ENCODE measurements at places on chromosomes 1 and 21. TPM values are rescaled to one million over a fixed set of nuclear protein-coding genes. Genes with fewer than 3 reads are reported as not detected.

GRCh38 chr1:39668894-39669293 is 3.0 kb downstream of the NT5C1A start:
- H3K27ac ChIP-seq = no peak overlapping the region
- no peaks in the 10 kb centered on the region for H3K27me3 ChIP-seq
- no peaks in the 10 kb centered on the region for H3K36me3 ChIP-seq
- no peak for DNase-seq

GRCh38 chr21:39037807-39038405 is 145.3 kb downstream of the PSMG1 start:
- H3K36me3 ChIP-seq = no peaks in the 10 kb centered on the region
- H3K4me3 ChIP-seq = no peak overlapping the region
- H3K27me3 ChIP-seq = no peaks in the 10 kb centered on the region
- DNase-seq = no peak
- peaks cover 19% of the 10 kb centered on the region for H3K4me1 ChIP-seq

DNA sequence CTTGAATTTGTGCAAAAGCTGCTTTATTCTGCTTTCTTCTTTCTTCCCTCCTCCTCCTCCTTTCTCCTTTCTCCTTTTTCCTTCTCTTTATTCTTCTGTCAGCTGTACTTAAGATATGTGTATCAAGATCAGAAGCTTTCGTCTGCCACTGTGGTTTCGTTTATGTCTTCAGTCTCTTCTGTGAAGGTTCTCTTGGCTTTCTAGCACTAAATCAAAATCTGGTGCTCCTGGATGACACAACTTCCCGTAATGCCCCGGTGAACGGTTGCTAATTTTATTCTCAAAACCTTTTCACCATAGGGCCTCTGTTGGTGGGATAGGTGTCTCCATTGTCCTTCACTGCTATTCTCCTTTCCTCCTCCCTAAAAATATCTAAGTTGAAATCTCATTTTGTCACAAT is 5.0 kb downstream of the ATF6 start:
- DNase-seq = no peak
- H3K4me1 ChIP-seq = peaks cover 27% of the 10 kb centered on the region
- H3K27me3 ChIP-seq = no peaks in the 10 kb centered on the region
- no peak overlapping the region for H3K27ac ChIP-seq

- H3K27ac ChIP-seq = no peak overlapping the region
- H3K36me3 ChIP-seq = no peaks in the 10 kb centered on the region
- no peaks in the 10 kb centered on the region for H3K4me1 ChIP-seq
- DNase-seq = no peak
- H3K27me3 ChIP-seq = no peaks in the 10 kb centered on the region
Observed at GRCh38 chr1:17197696-17198095, 7.2 kb upstream of the PADI1 start.

DNA sequence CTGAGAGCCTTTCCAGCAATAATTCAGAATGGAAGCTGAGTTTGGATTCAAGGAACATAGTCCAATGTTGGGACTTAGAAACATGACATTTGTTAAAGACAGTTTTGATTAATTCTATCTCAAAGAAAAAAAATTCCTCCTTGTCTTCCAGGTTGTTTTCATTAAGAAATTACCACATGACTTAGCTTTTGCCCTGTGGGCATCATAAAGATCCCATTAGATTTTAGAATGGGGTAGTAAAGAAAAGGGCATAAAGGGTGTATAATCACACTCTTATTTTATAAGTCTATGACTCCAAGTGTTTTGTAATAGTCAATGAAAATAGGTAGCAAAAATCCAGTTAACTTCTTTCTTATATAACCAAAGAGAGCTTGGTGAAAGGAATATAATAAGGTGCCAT is 14.3 kb upstream of the PRKAA2 start:
- H3K27ac ChIP-seq = no peak overlapping the region
- H3K4me3 ChIP-seq = no peak overlapping the region
- H3K36me3 ChIP-seq = no peaks in the 10 kb centered on the region
- DNase-seq = no peak

DNA sequence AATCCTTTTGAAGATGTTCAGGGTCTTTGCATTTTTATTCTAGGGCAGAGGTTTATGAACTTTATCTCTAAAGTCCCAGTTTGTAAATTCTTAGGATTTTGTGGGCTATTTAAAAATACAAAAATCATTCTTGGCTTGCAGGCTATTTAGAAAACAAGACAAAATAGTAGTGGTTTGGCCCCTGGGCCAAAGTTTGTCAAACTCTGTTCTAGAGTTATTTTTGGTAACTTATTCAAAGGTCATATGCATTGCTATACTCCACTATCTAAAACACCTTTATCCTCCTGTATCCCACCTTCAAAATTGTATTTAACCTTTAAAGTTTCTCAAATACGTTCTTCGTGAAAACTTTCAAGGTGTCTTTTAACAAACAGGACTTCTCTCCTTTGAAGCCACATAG is 75.5 kb upstream of the LRRC53 start:
- no peak for DNase-seq
- H3K27ac ChIP-seq = no peak overlapping the region
- no peaks in the 10 kb centered on the region for H3K36me3 ChIP-seq
- no peaks in the 10 kb centered on the region for H3K4me1 ChIP-seq
- no peak overlapping the region for H3K4me3 ChIP-seq
- no peaks in the 10 kb centered on the region for H3K27me3 ChIP-seq

DNA sequence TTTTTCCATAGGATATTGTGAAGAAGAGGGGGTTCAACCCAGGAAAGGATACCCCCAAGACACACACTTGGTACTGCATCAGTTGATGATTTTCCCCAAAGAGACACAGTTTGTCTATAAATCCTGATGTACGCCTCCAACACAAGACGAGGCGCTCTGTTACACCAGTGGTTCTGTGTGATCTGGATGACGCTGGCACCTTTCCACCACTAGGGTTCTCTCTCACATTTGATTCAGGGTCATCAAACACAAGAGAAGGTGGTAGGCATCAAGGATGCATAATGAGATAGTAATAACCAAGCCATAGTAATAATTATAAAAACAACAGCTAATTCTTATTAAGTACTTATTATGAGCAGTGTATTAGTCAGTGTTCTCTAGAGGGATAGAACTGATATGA is 508.8 kb upstream of the ZP4 start:
- DNase-seq = no peak
- no peak overlapping the region for H3K4me3 ChIP-seq
- H3K36me3 ChIP-seq = no peaks in the 10 kb centered on the region
- H3K27me3 ChIP-seq = no peaks in the 10 kb centered on the region

DNA sequence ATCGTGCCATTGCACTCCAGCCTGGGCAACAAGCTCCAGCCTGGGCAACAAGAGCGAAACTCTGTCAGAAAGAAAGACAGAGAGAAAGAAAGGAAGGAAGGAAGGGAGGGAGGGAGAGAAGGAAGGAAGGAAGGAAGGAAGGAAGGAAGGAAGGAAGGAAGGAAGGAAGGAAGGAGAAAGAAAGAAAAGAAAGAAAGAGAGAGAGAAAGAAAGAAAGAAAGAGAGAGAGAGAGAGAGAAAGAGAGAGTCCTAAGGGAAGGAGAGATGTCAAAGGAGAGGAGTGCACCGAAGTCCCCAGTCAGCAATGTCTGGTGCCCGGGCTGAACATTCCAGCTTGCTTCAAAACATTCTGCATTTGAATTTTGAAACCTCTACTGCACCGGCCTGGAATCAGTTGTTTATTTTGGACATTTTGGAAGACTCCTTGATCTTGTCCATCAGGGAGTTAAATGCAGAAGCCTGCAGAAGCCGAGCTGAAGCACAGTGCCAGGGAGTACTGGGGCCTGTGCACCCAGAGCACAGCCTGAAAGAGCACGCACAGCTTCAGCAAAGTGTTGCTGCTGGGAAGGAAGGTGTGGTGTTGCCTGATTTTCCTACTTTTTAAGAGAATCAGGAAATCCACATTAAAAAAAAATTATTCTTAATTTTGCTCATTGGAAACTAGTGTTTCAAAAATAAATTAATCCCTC is 3.7 kb upstream of the IGSF3 start:
- no peak for DNase-seq
- no peaks in the 10 kb centered on the region for H3K36me3 ChIP-seq
- no peaks in the 10 kb centered on the region for H3K27me3 ChIP-seq

- peaks cover 90% of the 10 kb centered on the region for H3K4me1 ChIP-seq
- H3K27me3 ChIP-seq = no peaks in the 10 kb centered on the region
- DNase-seq = no peak
- H3K4me3 ChIP-seq = no peak overlapping the region
- peaks cover 3% of the 10 kb centered on the region for H3K36me3 ChIP-seq
Observed at GRCh38 chr1:17579951-17580939, 40.7 kb downstream of the ARHGEF10L start.

GRCh38 chr1:36721261-36721660 is 238.5 kb upstream of the CSF3R start:
- H3K4me1 ChIP-seq = no peaks in the 10 kb centered on the region
- no peak overlapping the region for H3K4me3 ChIP-seq
- no peak overlapping the region for H3K27ac ChIP-seq
- DNase-seq = no peak
- H3K27me3 ChIP-seq = no peaks in the 10 kb centered on the region

GRCh38 chr1:200150721-200151120 is 123.2 kb downstream of the NR5A2 start:
- H3K27me3 ChIP-seq = no peaks in the 10 kb centered on the region
- H3K4me1 ChIP-seq = no peaks in the 10 kb centered on the region
- no peaks in the 10 kb centered on the region for H3K36me3 ChIP-seq
- no peak overlapping the region for H3K27ac ChIP-seq
- DNase-seq = no peak

DNA sequence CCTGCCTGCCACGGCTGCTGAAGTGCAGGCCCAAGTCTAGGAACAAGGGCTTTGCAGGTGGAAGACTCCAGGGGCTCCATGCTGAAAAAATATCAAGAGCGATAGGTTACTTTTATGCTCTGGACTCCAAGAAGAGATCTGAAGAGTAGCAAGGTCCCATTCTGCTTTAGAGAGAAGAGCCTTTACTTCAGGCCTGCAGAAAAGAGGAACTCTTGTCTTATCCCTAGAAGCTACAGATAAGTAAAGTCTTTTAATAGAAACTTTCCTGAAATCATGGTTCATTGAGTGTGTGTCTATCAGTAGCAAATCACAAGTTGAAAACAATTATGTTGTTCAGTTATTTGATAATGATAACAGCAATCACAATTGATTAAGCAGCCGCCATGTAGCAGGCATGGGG is 113.3 kb downstream of the TNR start:
- peaks cover 6% of the 10 kb centered on the region for H3K4me1 ChIP-seq
- H3K27ac ChIP-seq = no peak overlapping the region
- H3K36me3 ChIP-seq = no peaks in the 10 kb centered on the region
- H3K27me3 ChIP-seq = no peaks in the 10 kb centered on the region
- no peak overlapping the region for H3K4me3 ChIP-seq

DNA sequence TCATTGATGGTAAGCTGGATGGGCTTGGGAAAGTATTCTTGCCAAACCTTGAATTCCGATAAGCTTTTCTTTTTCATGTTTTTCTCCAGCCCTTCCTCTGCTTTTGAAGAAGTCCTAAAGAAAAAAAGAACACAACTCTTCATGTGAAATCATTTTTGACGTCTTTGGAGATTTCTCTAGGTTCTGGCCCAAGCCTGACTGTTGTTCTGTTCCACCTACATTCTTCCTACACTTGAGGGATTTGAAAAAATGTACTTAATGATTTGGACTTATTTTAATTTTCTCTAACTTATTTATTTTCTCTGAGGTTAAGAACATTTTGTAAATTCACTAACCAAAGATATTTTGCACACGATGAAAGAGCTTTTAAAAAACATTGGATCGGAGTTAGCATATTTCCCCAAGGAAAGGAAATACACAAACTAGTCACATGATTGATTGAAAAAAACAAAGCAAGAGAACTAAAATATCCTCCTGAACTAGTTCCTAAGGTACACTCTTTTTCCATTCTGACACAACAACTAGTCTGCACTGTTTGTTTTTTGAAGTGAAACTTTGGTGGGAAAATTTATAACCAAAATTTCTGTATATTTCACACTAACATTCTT is 82.3 kb downstream of the LTN1 start:
- H3K27me3 ChIP-seq = no peaks in the 10 kb centered on the region
- no peaks in the 10 kb centered on the region for H3K36me3 ChIP-seq
- H3K27ac ChIP-seq = peak overlapping the region; percentile 66
- no peak overlapping the region for H3K4me3 ChIP-seq
- DNase-seq = no peak

DNA sequence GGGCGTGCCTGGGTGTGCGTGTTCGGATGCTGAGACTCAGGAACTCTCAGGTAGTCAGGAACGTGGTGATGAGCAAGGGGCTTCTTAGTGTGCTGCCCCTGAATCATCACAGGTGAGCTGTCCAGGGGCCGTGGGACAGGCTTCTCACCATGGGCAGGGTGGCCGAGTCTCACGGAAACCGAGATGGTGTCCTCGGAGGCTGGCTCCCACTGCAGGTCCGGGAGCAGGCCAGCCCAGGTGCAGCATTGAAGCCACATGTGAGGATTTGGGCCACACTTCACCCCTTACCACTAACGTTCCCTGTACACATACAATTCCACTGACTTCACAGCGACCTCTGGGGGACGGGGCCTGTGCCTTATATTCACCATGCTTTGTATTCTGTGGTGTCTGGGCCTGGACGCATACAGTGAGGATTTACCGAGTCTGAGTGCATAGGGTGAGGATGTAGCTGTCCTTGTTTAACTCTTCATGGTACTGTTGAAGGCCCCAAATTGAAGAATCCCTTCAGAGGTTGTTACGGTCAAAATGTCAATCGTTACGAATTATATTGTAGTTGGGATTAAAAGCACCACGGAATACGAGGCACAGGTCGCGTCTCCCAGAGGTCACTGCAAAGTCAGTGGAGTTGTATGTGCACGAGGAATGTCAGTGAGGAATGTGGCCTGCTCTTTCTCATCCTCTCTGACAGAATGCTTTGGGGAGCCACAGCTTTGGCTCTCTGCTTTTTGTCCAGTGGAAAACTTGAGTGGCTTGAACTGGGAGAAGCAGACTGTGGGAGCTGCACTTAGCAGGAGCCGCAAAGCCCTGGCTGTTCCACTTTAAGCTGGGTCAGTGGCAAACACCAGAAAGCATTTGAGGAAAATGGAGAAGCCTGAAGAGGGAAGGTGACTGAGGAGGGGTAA is 95.3 kb downstream of the MTR start:
- DNase-seq = no peak
- peaks cover 4% of the 10 kb centered on the region for H3K4me1 ChIP-seq

GRCh38 chr1:170634293-170634692 is 29.6 kb upstream of the PRRX1 start:
- no peaks in the 10 kb centered on the region for H3K36me3 ChIP-seq
- no peaks in the 10 kb centered on the region for H3K4me1 ChIP-seq
- no peak overlapping the region for H3K4me3 ChIP-seq

DNA sequence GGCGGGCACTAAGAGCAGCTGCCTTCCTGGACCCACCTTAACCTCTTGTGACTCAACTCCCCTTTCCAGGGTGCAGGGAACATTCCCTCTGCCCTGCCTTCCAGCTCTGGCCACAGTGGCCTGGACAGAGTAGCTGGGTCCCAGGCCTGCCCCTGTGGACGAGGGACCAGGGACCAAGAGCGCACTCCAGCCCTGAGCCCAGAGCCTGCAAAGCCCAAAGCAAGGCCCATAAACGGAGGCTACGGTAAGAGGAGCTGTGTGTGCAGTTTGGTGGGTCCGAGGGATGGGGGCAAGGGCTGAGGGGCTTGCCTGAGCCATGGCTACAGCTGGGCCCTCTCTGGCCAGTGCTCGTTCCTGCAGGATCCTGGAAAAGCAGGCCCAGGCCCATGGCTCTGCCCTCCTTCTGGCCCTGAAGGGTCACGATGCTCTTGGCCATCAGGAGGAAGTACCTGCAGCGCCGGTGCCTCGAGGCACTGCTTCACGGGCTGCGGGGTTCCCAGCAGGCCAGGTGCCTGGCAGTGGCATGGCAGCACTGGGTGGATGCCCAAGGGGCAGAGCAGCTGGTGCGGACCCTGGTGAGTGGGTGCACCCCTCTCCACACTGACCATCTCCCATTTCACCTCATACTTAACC is 17.8 kb downstream of the MTHFR start:
- H3K4me1 ChIP-seq = peaks cover 47% of the 10 kb centered on the region
- no peaks in the 10 kb centered on the region for H3K27me3 ChIP-seq
- H3K36me3 ChIP-seq = peaks cover 3% of the 10 kb centered on the region
- H3K27ac ChIP-seq = peak overlapping the region; percentile 85
- DNase-seq = no peak

The MRPL24 gene
- 22.6 TPM for total RNA-seq

The FMO5 gene
- 1.9 TPM for total RNA-seq

The C4BPB gene
- total RNA-seq = 3.7 TPM

The STUM gene
- 1.6 TPM for total RNA-seq

All from thoracic aorta (tissue), 2 donors.